Activated T-helper 2 cell treated with anti-CD3 and anti-CD28 coated beads, Interferon-gamma antibody, Interleukin-2, Interleukin-4, amounts not matched to agents 10 μg/mL and 5 μg/mL and 100 μg/mL, durations not matched to agents 14 hours and 24 hours and 36 hours (primary cell): ENCODE measurements at places on chromosomes 11 and 22. TPM values are rescaled to one million over a fixed set of nuclear protein-coding genes. Genes with fewer than 3 reads are reported as not detected.

DNA sequence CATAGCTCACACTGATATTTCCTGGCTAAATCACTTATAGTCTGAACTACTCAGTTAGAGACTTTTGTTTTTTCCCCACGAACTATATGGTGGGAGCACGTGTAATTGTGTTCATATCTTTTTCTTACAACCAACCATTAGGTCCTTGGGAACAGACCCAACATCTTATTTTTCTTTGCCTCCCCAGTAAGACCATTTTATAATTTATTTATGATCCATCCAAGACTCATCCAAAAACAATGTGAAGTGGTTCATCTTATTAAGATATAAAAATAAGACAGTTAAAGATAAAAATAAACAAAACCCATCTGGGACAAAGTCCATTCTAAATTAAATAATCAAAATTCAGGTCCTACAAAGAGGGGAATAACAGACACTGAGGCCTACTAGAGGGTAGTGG lies 90.8 kb downstream of the FAM168A start:
- no peak for DNase-seq

DNA sequence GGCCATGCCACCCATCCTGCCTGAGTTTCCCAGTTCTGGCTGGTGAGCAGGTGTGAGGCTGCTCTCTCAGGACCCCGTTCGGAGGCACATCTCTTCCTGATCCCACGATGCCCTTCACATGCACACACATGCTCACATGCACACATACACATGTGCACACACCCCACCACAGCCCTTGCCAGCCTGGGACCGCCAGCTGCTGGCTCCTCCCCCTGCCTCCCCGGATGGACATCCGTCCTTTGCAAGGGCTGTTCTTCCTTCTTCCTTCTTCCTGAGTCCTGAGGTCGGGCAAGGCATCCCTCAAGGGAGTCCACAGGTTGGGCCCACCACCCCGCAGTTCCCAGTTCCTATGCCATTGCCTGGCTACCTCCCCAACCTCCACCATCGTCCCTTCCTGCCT lies 10.5 kb upstream of the CDKN1C start:
- DNase-seq = no peak

DNA sequence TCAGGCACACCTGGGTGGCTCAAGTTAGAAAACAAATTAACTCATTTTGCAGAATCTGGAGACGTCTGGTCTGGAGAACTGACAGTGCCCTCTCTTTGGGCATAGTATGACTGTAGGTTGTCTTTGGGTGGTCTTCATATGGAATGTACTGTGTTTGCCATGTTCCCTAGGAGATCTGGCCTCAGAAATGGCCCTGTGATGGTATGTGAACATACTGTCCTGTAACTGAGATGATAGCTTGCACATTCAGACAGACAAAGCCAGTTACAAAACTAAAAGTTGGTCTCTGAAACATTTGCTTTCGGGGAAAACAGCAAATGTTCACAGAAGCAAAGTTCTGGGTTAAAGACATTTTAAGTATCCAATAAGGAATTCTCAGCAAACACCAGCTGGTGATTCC lies 29.7 kb downstream of the CD44 start:
- no peak for DNase-seq

DNA sequence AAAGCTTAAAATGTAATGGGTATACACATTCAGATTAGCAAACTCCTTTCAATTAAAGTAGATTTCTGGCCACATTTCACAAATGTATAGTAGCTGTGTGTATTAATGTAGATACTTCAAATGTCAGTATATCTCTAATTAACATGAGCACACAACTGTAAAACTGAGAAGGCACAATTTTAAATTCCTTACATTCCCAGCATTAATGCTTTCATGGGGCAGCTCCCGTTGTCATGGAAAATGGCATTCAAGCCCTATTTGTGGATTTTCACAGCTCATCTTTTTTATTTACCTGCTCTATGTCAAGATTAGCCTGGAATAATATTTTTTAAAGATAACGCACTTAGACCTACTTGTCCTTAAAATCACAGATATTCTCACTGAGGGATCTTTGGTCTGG lies 113.6 kb upstream of the SOX6 start:
- no peak for DNase-seq

DNA sequence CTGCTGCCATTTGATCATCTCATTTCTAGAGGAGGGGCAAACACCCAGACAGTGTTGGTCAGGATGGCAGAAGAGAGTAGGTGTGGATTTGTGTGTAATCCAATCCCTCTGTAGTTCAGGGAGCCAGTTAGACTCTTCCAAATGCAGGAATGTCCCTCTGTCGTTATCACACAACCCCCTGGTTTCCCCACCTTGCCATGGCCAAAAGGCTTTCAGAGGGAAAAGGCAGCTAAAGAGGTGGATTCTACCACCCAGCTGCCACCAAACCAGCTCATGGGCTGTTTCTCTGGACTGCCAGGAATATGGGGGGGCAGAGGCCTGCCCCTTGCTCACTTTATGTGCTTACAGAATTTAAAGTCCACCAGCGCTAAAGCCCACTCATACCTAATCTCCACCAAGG lies 18.1 kb downstream of the TSKU start:
- no peak for DNase-seq

GRCh38 chr22:31238057-31238456 lies 26.0 kb downstream of the LIMK2 start:
- DNase-seq = no peak

GRCh38 chr22:23067023-23067650 lies 3.2 kb upstream of the GNAZ start:
- DNase-seq = no peak

DNA sequence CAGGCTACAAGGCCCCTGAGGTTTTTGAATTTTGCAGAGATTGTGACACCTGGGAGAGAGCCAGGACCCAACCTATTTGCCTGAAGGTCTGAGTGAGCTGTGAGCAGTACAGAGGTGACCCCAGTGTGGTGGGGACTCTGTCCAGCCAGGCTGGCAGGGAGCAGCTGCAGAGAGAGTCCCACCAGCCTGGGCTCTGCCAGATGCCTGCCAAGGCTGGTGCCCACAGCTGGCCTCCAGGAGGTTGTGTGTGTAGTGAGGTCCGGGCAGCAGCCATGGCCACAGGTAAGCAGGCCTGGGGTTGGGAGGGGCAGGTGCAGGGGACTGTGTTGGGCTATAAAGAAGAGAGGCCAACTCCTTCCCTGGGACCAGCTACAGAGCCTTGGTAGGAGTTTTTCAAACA lies 144.8 kb downstream of the CRYBB2 start:
- no peak for DNase-seq

- no peak for DNase-seq
These were observed 45.4 kb upstream of the CFAP300 start for GRCh38 chr11:102001657-102002338.

DNA sequence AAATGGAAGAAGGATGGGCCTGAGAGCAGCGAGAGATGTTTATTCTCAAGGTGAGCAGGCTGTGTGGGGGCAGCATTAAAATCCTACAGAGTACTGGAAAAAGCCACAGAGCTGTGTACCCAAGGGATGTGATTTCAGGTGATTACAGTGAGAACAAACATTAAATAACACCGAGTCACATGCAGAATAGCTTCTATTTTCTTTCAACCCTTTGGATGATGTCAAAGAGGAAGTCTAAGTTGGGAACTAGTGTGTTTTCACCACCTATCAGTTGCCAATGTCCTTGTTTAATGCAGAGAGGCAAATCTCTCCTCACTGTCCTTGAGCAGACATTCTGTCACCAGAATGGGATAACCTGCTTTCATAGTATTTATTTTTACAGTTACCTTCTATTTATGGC lies 379.6 kb upstream of the NARS2 start:
- DNase-seq = no peak

- no peak for DNase-seq
These were observed 102.3 kb downstream of the CHST1 start for GRCh38 chr11:45563171-45563570.

- no peak for DNase-seq
These were observed 23.6 kb downstream of the FLI1 start for GRCh38 chr11:128717516-128717915.

DNA sequence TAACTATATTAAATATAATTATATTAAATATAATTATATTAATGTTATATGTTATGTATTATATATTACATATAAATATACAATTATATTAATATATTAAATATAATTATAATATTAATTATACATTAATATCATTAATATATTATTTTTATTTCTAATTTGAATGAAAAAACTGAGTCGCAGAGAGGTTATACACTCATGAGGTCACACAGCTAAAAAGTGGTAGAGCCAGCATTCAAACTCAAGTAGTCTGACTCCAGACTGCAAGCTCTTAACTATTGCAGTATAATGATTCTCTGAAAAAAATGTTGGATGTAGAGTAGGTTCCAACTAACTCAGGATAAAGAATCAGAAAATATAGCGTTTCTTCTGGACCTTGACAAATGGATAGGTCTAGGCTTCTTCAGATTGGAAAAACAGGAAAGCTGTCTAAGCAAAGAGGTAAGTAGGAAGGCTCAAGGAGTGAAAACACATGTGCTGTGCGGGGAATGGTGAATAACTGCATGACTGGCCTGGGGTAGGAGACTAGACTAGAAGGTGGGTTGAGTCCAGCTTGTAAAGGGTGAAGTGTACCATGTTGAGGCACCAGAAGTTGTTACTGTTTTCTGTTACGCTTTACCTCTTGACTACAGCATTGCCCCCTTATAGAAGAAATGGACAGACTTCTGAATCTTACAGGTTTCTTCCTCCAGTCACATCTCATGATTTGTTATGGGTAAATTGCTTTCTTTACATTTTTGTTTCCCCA lies 80.3 kb downstream of the TRIM44 start:
- no peak for DNase-seq

DNA sequence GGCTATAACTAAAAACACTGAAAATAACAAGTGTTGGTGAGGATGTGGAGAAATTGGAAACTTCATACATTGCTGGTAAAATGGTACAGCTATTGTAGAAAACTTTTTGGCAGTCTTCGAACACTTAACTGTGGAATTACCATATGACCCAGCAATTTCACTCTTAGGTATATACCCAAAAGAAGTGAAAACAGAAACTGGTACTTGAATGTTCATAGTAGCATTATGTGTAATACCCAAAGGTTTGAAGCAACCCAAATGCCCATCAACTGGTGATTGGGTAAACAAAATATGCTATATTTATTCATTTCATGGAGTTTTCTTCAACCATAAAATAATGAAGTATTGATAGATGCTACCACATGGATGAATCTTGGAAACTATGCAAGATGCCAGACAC lies 40.8 kb upstream of the FTH1 start:
- DNase-seq = no peak

DNA sequence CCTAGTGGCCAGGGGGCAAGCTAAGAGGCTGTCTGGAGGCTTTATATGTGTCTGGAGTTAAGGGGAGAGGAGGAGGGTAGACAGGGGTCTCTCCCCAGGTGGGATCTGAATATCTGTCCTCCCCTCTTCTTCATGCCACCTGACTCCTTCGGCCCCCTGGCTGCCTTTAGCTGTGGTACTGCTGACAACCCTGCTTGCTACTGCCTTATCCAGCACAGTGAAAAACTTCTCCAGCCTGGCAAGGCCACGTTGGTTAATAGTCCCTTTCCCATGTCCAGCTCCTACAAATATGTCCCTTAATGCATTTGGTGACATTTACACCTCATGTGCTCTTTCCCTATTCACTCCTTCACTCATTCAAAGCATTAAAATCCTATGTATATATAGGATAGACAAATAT lies 42.4 kb upstream of the NNMT start:
- no peak for DNase-seq

GRCh38 chr11:19290356-19290755 lies 49.6 kb upstream of the E2F8 start:
- DNase-seq = no peak

- DNase-seq = no peak
These were observed 73.5 kb downstream of the TIMP3 start for GRCh38 chr22:32874976-32875375.

DNA sequence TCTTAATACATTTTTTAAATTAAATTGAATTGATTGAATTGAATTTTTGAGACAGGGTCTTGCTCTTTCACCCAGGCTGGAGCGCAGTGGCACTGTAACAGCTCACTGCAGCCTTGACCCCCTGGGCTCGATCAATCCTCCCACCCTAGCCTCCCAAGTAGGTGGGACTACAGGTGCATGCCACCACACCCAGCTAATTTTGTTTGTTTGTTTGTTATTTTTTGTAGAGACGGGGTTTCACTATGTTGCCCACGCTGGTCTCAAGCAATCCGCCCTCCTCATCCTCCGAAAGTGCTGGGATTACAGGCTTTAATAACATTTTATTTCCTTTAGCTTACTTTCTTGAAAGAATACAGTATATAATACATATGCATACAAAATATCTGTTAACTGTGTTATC lies 226.9 kb downstream of the BUD13 start:
- no peak for DNase-seq

DNA sequence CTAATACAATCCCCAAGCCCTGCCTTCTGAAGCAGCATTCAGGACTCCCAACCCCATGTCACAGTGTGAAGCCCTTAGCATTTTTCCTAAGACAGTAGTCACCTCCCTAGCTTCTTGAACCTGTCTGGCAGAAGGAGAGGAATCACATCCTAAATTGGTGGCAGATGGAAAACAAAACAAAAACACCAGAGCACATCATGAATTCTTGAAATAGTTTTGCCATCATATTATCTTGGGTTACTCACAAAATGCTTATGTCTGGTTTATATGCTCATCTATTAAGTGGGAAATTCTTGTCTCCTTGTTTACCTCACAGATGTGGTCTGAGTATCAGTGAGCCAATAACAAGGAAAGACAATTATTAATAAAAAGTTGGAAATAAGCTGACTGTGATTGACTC lies 15.3 kb downstream of the OR51M1 start:
- DNase-seq = no peak

- no peak for DNase-seq
These were observed 9.6 kb upstream of the UCP3 start for GRCh38 chr11:74018331-74019005.

- no peak for DNase-seq
These were observed 72.2 kb downstream of the TRMU start for GRCh38 chr22:46407748-46408147.

- DNase-seq = no peak
These were observed 19.3 kb downstream of the ZC3H7B start for GRCh38 chr22:41320416-41321240.

DDI1 gene
- total RNA-seq = not detected in 2 replicates

CNIH2 gene
- 0.91 and 1.5 TPM in 2 replicates for total RNA-seq

STT3A gene
- 187 and 198 TPM in 2 replicates for total RNA-seq

PDE3B gene
- total RNA-seq = 58.8 and 62.1 TPM in 2 replicates

MS4A12 gene
- not detected in 2 replicates for total RNA-seq

OR5AR1 gene
- total RNA-seq = not detected in 2 replicates

KDM2A gene
- total RNA-seq = 96.0 and 107 TPM in 2 replicates

VSIG10L2 gene
- total RNA-seq = not detected in 2 replicates

MFRP gene
- total RNA-seq = not detected in 2 replicates

ASPHD2 gene
- 14.2 and 14.5 TPM in 2 replicates for total RNA-seq

DDX10 gene
- 57.8 TPM in 2 replicates for total RNA-seq

NAV2 gene
- 0.02 and 0.39 TPM in 2 replicates for total RNA-seq

MRGPRX3 gene
- total RNA-seq = not detected in 2 replicates

ART5 gene
- total RNA-seq = not detected in 2 replicates

ANGPTL5 gene
- total RNA-seq = not detected in 2 replicates

TMEM86A gene
- 0.11 and 0.55 TPM in 2 replicates for total RNA-seq
